ENCODE measurements at places on chromosomes 12 and 14. TPM values are rescaled to one million over a fixed set of nuclear protein-coding genes. Genes with fewer than 3 reads are reported as not detected.

GRCh38 chr12:3259973-3260372 is 182.8 kb downstream of the TSPAN9 start:
- no peak for ATAC-seq

GRCh38 chr12:70555081-70555480 is 82.1 kb downstream of the PTPRB start:
- ATAC-seq, result peak; percentile 82

- peak; percentile 54 for ATAC-seq
Observed at GRCh38 chr12:90909069-90909770, 45.8 kb downstream of the CCER1 start.

Gene PMCH
- total RNA-seq, result not detected

DNA sequence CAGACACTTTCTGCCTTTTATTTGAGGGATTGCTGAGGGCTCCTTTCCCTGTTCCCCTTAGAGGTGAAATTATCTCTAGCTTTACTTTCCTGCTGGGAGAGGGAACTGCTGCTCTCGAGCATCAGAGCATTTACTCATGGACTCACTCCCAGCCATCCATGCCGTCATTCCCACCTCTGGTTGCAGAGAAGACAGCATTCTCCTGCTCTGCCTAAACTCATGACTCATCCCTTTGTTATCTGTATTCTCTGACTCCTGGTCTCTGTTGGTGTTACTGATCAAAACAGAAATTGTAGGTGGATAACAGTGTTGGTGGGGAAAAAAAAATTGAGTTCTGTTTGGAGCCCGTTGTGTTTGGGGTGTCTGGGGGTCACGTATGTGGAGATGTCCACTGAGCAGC is 159.3 kb downstream of the TTC8 start:
- ATAC-seq, result peak; percentile 81

- ATAC-seq, result no peak
Observed at GRCh38 chr14:49879646-49880204, 13.2 kb upstream of the ARF6 start.

GRCh38 chr12:38983117-38983571 is 77.8 kb upstream of the CPNE8 start:
- ATAC-seq, result peak; percentile 36

Gene GRIP1
- total RNA-seq, result 38.1 TPM

Measured in motor neuron (in vitro differentiated cells).